Kidney epithelial cell (primary cell): ENCODE measurements at places on chromosomes 13 and 19. TPM values are rescaled to one million over a fixed set of nuclear protein-coding genes. Genes with fewer than 3 reads are reported as not detected.
A peak's percentile ranks its signal among the peaks of the same experiment; 100 is the strongest.

DNA sequence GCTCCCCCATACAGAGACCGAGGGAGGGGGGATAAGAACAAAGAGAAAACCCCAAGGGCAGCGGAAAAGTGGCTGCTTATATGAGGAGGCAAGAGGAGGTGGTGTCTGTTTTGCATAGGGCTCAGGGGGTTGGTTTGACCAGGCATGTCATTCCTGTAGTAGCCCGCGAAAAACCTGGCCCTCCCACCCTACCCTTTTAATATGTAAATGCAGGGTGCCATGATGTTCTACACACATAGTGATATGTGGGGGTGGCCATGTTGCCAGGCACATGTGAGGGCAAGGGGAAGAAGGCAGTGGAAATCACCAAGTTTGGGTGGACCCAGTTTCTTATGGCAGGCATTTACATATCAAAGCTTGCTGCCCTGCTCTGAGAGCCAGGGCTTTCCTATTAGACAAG lies 203.5 kb upstream of the UBL3 start:
- no peak for DNase-seq

- no peak for DNase-seq
Observed at GRCh38 chr19:19461306-19461670, 54.1 kb downstream of the TSSK6 start.

- DNase-seq: no peak
Observed at GRCh38 chr19:585551-586110, 4.0 kb upstream of the HCN2 start.

DNA sequence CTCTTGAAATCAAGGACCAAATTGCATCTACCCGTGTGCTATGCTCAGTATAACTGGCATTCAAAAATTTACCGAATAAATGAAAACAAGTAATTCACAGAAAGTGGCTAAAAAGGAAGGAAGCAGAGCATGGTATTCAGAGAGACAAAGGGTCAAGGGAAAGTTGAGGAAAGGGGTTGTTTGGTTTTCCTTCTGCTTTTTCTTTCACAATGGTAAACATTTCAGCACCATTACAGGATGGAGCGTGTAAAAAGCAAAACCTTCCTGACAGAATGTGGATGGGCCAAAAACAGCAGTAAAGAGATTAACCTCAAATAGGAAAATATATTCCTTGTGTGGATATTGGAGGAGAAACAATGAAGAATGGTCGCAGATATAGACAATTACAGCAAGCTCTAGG lies 14.8 kb downstream of the DIAPH3 start:
- no peak for DNase-seq

DNA sequence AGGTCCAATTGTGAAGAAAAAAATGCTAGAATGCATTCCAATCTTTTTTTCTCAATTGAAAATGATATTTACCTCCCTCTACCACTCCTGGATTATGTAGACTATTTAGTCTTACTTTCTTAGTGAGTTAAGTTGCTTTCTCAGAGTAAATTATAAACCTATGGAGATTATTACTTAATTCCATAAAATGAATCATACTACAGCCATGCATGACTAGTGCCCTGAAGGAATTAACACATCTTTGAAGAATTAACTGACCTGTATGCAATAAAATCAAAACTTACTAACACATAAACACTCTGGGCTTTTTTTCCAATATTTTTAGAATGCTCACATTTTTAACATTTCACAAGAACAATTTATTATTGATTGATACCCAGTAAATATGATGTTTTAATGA lies 379.4 kb upstream of the DACH1 start:
- DNase-seq: no peak

GRCh38 chr13:59343993-59344822 lies 819.5 kb downstream of the DIAPH3 start:
- DNase-seq: no peak

Gene PTH2
- total RNA-seq: not detected in 2 replicates

- no peak for DNase-seq
Observed at GRCh38 chr13:102318233-102318632, 83.6 kb downstream of the FGF14 start.

DNA sequence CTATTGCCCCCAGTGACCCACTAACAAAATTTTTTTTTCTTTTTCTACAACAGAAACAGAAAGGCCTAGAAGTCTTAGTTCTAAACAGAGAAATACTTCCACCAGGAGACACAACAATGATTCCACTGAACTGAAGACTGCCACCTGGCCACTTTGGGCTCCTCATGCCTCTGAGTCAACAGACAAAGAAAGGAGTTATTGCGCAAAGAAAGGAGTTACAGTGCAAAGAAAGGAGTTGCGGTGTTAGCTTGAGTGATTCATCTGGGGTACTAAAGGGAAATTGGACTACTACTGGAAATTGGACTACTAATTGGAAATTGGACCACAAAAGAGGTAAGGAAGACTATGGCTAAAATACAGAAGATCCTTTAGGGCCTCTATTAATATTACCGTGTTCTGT lies 116.6 kb downstream of the PCDH17 start:
- DNase-seq: peak; percentile 14

DNA sequence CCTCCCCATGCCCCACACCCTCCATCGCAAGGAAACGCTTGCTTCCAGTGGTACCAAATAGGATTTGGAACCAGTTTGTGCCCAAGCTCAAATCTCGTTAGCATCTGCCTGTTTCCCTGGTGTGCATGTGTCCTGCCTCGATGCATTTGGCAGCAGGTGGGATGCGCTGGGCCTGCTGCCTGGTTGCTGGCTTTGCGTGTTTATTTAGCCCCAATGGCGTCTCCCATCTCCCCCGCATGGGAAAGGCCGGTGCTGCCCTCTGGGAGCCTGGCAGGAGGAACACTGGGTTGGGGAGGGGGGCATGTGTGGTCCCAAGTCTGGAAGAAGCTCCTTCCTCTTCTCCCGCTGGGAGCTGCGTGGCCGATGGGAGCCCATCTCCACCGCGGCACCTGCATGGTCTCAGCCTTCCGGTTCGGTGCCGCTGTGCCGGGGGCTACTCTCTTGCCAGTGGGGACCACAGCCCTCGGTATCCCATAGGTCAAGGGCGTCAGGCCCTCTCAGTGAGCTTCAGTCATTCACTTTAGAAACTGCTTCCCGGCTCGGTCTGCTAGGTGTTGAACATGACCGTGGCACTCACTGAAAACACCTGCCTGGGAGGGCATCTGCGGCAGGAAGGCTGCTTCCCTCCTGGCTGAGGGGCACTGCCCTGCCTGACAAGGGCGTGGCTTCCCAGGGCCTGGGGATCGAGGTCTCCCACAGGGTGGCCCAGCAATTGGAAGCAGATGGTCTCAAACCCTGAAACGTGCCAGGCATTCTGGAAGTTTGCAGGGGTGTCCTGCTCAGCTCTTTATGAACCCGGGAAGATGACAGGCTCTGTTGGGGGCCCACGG lies 11.8 kb upstream of the F7 start:
- no peak for DNase-seq

DNA sequence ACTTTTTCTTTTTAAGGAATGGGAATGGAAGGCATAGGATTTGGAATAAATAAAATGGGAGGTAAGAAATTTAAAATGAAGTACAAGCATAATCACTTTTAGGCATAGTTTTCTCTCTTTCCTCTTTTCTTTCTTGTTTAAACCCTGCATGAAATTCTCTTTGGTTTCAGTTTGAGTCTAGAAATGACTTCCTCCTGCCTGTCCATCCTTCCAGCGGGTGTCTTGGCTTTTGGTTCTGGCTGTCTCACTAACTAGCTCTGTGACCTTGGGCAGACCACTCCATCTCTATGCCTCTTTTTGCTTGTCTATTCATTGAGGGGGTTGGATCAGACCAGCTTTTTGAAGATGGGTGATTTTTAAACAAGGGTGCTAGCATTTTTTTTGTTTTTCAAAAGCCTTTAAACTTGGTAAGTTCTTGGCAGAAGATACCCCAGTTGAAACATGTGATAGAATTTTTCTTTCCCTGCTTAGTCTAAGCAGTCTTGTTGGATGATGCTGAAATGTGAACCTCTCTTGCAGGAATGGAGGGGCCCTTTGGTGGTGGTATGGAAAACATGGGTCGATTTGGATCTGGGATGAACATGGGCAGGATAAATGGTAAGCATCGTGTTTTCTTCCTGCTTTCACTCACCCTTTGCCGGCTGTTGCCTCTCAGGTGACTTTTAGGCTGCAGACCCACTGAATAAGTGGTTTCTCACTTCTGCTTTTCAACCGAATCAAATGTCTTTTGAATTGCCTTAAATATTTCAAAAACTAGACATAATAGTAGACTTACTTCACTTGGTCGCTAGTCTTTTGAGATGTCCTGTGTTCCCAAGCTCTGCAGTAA lies 28.6 kb downstream of the PRAM1 start:
- DNase-seq: no peak

DNA sequence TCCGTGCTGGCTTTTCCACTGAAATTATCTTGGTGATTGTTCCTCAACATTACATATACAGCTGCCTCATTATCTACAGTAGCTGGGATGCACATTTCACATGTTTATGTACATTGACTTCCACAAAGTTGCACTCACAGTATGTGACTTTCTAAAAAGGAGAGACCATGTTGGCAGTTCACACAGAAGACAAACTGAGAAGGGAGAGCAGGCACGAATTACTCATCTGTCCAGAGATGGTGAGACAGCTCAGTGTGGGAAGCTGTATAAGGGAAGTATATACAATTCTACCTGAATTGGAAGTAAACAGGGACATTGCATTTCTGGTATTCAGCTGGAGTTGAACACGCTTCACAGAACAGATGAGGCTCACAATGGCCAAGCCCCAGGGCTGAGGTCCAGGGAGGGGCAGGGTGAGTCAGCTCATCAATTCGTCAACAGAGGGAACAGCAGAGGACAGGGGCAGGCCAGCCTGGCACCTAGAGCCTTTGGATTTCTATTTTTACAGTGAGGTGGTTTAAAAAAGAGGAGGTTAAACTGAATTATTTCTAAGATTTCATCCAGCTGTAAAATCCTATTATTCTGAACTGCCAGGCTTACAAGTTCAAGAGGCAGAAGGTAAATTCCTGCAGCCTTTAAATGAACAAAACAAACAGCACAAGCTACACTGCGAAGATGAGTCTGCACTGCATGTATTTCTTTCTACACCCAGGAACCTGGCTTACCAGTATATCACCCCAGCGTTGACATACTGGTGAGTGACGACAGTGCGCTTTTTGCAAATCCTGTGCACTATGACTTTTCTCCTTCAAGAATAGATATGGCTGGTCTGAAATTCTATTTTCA lies 9.8 kb downstream of the PARP4 start:
- DNase-seq: peak; percentile 57

Gene MEGF8
- 45.0 and 49.2 TPM in 2 replicates for total RNA-seq
